Hematopoietic multipotent progenitor cell treated with erythropoietin and hydrocortisone succinate and interleukin-3 and kit ligand, for 8 days (in vitro differentiated cells): ENCODE measurements at places on chromosomes 2 and 18.
A peak's percentile ranks its signal among the peaks of the same experiment; 100 is the strongest.

GRCh38 chr18:13553449-13553848, 172.9 kb downstream of the FAM210A start:
- DNase-seq = no peak

DNA sequence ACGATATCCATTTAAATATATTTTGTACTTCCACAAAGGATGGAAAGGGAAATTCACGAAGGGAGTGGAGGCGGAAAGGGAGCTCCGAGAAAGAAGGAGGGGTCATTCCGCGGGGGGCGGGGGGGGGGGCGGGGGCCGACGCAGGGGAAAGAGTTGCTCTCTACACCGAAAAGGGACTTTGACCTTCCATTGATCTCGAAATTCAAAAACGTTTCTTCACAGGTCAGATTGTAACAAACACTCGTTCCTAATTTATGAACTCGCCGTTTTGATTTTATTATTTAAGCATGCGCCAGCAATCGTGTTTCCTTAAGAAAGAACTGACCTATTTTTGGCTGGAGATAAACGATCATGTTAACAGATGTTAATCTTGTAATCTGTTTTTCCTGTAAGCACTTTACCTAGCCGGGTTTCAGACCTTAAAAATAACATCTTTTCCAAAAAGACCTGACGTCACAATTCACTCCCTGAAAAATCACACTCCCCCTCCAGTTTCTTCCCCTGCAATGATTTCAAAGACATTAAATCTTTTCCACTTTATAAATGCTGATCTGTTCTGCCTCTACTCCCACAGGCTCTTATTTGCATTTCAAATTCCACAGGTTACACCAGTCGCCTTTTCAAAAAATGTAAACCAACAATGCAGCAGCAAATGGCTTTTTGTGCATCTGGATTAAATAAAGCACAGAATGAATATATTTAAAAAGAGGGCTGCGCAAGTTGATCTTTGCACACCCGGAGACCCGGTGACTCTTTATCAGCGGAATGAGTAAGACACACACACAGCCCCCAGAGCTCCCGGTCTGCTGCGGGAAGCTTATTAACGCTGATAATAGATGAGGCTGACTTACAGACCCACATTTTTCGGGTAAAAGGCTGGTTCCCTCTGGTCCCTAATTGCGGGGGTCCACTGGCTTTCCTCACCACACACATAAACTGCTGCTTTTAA, 1.6 kb downstream of the ZNF516 start:
- peak; percentile 90 for DNase-seq

DNA sequence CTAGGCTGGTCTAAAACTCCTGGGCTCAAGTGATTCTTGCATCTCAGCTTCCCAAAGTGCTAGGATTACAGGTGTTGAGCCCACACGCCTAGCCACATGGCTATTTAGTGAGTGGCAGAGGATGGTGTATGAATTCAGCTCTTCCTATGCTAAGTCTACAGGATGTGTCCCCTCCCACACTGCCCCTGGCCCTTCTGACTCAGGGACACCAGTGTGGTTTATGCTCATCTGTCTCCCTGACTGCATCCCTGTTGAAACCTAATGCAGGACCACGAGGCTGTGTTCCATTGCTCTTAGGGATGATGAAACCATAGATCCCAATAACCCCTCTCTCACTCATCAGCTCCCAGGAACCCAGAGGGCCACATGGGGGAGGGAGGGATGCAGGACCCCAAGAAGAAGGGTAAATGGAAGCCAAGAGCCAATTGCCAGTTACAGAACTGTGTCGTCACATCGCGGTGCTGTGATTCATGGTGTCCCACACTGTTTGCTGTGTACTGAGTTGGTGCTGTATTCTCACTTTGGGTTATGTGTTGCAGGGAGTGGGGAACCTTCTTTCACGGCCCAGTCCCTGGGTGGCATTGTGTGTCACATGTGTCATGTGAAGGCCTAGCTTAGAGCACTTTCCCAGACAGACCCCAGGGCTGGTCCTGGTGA, 102.9 kb upstream of the HAAO start:
- DNase-seq = no peak

DNA sequence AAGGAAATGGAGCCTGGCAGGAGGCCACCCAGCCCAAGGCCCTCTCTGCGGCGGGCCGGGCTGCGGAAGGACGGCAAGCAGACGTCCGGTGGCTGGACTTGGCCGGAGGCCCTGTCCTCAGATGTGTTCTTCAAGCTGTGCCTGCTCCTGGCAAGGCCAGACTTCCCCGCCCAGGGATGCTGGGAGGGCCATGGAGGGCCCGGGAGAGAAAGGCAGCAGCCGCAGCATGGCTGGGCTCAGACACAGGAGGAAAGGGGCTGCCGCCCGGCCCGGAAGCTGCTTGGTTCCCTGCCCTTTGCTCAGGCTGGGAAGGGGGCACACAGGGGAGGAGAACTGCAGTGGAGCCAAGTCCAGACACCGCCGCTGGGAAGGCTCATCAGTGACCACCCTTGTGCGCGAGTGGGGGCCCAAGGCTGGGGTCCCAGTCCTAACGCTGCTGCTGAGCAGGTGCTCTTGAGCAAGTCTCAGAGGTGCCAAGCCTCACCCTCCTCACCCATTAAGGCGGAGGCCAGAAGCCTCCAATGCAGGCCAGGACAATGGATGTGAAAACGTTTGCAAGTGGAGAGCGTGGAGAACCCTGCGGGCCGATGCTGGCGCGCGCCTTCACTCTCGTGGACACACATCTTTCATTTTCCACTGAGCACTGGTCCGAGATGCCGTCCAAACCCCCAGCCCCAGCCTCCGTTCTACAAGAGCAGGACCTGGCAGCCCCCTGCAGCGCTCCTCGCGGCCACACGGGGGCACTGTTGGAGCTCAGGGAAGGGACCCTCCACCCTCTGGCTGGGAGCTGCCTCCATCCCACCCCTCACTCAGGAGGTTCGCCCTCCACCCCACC, 7.9 kb downstream of the CROCC2 start:
- peak; percentile 6 for DNase-seq
